ENCODE measurements at places on chromosomes 6 and 20.

DNA sequence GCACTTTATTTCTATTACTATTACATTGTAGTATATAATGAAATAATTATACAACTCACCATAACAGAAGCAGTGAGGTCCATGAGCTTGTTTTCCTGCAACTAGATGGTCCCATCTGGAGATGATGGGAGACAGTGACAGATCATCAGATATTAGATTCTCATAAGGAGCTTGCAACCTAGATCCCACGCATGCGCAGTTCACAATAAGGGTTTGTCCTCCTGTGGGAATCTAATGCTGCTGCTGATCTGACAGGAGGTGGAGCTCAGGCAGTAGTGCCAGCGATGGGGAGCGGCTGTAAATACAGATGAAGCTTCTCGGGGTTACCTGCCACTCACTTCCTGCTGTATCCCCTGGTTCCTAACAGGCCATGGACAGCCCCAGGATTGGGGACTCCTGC lies 139.5 kb upstream of the TCF21 start:
- no peak for DNase-seq

DNA sequence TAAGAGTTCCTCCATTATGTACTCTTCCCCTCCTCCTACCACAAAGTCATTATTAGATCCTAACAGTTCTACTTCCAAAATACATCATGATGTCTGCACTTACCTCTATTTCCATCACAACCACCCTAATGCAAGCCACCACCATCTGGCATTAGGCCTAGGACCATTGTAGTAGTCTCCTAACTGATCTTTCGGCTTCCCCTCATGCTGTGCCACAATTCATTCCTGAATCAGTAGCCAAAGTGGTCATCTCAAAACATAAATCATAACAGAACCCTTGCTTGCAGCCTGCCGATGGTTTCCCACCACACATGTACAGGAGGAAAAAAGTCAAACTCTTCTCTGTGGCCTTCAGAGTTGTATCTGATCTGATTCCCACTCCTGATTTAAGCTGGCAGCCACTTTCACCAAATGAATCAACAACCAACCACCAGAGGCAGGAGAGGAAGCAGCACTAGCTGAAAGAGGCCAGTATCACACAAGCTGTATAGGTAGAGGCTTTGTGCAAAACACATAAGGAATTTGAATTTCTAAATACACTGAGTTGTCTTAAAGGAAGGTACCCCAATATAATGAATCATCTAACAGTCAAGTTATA lies 26.1 kb downstream of the FAM184A start:
- DNase-seq, result no peak

DNA sequence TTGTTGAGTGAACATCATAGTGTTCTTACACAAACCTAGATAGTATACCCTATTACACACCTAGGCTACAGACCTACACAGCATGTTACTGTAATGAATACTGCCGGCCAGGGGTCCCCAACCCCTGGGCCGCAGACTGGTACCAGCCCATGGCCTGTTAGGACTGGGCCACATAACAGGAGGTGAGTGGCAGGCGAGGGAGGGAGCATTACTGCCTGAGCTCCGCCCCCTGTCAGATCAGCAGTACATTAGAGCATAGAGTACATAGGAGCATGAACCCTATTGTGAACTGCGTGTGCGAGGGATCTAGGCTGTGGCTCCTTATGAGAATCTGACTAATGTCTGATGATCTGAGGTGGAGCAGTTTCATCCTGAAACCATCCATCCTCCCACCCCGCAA lies 126.3 kb downstream of the PRND start:
- no peak for DNase-seq

GRCh38 chr6:20416567-20417345 lies 15.1 kb downstream of the E2F3 start:
- no peak for DNase-seq

DNA sequence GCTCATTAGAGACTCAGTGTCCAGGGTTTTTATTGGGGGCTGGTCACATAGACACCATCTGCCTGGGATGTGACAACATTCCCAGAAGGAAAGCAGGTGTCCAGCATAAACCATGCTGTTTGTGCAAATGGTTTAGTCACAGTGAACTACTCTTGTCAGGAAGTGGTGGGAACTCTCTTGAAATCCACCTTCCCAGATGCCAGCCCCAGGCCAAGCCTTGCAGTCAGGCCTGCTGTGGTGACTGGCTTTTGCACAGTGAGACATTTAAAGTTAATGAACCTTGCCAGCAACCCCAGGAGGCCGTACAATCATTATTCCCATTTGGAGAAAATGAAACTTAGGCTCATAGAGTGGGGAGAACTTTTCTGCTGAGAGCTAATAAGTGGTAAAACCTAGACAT lies 242.5 kb upstream of the KCNG1 start:
- no peak for DNase-seq

- DNase-seq, result peak; percentile 24
These were observed 161.2 kb downstream of the VEGFA start for GRCh38 chr6:43931201-43931600.

DNA sequence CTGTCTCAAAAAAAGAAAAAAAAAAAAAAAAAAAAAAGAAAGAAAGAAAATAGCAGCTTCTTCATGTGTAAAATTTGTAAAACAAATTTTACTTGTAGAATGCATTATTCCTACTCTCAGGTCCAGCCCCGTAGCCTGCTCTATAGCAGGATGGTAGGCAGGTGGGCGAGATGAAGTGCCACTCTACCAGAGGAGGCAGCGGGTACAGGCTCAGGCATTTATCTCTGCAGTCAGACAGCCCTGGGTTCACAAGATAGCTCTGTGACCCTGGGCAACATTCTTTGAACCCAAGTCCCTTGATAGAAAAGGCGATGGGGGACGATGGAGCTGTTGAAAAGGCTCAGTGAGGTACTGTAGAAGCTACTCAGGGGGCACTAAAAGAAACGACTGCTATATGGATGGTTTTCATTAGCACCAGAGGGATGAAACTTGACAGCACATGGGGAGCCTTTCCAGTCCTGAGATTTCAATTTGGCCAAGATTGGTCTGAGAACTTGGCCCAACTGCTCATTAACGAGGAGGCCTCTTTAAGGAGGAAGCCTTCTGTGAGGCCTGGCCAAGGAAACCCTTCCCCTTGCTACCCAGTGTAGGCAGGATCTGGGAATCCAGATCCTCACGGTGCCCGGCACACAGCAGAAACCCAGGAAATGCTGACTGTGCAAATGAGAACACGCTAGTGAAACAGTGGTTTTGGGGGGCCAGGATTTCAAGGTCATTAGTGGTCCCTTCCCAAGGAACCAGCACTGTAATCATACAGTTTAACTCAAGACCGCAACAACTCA lies 63.1 kb downstream of the MYH7B start:
- DNase-seq, result peak; percentile 36

GRCh38 chr6:53664623-53665022 lies 933 bp downstream of the KLHL31 start:
- no peak for DNase-seq

DNA sequence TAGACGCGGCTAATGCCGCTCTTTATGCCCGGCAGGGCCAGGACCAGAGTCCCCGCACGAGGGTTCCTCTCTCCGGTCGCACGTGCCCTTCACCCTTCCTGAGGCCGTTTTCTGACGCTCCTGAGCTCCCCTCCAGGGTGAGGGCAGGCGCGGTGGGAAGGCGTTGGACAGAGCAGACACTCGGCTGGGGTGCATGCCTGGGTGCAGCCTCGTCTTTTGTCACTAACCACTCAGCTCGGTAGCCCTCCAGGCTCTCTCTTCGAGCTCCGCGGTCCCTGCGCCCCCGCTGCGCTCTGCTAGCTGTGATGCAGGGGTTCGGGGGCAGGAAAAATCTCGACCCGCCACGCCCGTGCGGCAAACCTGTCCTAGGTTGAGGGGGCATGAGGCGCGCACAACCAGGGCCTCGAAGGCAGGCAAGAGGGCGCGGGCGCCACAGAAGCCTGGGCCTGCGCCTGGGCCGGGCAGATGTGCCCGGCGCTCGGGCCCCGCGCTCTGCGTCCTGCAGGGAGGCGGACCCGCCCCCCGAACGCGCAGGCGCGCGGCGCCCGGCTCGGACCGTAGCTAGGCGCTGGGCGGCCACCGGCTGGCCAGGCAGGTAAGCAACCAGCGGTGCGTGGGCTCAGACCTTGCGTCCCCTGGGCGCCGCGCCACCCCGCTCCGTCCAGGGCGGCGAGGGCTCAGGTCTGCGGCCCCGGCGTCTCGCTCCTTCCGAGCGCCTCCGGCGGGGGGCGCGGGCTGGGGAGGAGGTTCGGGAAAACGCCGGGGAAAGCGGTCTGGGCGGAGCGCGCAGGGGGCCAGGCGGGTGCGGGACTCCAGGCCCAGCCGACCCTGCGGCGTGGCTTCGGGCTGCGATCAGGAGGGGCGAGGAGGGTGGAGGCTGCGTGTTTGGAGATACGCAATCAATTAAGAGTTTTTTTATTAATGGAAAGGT lies at the start of gene L3MBTL1:
Gene L3MBTL1 (plus strand): TSS at position 548 of the 931 bp plus-strand sequence. CDS start 5,807 bp downstream, outside the sequence.
- DNase-seq, result peak; percentile 81

DNA sequence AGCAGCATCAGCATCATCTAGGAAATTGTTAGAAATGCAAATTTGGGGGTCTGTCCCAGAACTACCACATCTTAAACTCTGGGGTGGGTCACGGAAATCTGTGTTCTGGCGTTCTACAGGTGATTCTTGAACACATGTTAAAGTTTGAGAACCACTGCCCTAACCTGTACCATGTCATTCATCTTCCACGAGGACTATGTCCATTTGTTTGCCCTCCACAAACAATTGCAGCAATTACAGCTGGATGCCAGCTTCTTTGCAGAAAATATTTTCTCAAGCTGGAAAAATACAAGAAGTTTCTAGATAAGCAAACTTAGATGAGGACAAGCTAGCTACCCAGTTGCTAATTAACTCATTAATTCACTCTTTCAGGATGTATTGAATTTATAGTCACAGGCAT lies 54.1 kb downstream of the MAFB start:
- no peak for DNase-seq

- no peak for DNase-seq
These were observed 49.5 kb downstream of the ADTRP start for GRCh38 chr6:11729076-11729475.

GRCh38 chr6:111625461-111626391 lies 20.0 kb upstream of the TRAF3IP2 start:
- DNase-seq, result peak; percentile 74

DNA sequence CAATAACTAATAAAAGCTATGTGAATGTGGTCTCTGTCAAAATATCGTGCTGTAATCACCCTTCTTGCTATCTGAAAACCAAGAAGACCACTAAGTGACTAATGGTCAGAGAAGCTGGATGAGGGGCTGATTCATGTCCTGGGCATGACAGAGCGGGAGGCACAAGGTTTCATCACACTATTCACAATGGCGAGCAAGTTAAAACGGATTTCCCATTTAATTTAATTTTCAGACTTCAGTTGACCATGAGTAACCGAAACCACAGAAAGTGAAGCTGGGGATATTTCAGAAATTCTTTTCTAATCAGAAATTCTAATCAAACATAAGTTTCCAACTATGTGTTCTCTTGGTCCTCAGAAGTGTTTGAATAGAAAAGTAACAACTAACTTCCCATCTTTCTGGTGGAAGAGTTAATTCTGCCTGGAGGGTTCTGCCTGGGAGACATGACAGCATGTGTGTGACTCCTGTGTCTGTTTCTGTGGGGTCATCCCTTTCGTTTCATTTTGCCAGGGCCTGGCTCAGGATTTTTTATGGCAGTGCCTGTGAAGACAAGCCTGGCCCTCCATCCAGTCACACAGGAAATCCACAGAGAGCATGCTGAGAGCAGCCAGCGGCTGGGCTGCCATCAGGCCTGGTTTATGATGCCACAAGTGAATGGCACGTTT lies 98.9 kb downstream of the FAM120B start:
- no peak for DNase-seq

DNA sequence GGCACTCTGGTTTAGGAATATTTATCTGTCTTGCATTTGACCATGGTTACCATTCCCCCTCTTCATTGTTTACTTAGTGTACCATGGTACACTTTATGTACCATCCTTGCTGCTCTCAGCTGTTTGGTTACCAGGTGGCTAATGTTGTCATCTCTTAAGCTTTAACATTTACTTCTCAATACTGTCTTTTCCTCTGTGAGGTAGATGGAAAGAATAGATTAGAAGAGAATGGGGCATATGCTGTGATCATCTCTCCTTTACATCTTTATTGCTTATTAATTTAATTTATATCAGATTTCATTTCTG lies 109.2 kb downstream of the NCOA3 start:
- DNase-seq, result no peak

GRCh38 chr6:63634630-63635029 lies 972 bp upstream of the PHF3 start:
- no peak for DNase-seq

GRCh38 chr6:42363926-42364849 lies 87.5 kb downstream of the TRERF1 start:
- no peak for DNase-seq

GRCh38 chr20:24406750-24407149 lies 62.7 kb upstream of the SYNDIG1 start:
- DNase-seq, result no peak

Data from aorta (tissue), 5 donors.